ENCODE measurements at places on chromosomes 7 and 10.
A peak's percentile ranks its signal among the peaks of the same experiment; 100 is the strongest.

GRCh38 chr10:29141761-29142160 is 147.1 kb upstream of the LYZL1 start:
- DNase-seq = peak; percentile 40

- no peak for DNase-seq
Measured at GRCh38 chr10:125811251-125811650, 11.8 kb downstream of the UROS start.

- peak; percentile 52 for DNase-seq
Measured at GRCh38 chr7:135508883-135509588, 866 bp downstream of the CNOT4 start.

GRCh38 chr10:122140461-122140902 is 130.6 kb upstream of the BTBD16 start:
- DNase-seq = peak; percentile 80

DNA sequence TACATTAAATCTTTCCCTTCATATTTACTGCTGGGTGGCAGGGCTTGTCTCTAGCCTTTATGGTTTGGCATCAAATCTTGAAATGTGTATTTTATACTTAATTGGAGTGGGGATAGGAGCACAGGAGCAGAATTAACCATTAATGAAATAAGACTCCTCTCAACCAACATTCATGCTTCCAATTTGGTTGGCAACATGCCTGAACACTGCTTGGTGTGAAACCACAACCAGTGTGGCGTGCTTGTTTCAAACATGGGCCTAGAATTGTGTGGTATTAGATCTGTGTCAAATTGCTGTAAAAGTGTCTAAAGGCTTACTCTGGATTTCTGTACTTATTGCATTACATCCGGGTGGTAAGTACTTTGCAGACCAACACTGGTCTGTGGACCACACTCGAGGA is 25.1 kb upstream of the VPS41 start:
- no peak for DNase-seq

DNA sequence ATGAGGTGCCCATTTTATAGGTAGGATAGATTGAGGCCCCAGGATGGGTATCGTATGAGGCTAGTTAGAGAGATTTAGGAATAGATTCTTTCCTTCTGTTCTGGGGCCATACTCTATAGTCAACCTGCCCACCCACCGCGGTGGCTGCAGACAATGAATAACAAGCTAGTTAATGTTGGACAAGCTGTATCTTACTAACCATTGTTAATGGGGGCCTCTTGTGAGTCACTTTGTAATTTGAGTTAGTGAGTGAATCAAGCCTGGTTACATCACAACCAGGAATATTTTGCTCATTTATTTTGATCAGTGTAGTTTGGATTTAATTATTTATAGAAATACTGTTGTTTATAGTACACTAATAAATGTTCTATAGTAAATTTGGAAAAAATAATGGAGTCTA is 7.3 kb downstream of the SORCS3 start:
- DNase-seq = no peak

DNA sequence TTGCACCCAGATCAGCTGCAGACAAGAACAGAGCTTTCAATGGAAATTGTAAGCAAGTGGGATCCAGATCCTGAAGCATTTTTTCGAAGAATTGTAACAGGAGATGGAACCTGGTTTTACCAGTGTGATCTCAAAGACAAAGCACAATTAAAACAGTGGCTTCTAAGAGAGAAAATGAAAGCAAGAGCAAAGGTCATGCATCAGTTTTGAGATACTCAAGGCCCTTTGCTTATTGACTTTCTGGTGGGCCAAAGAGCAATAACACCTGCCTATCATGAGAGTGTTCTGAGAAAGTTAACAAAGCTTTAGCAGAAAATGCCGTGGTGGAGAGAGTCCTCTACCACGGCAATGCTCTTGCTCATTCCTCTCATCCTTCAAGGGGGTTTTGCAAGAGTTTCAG is 194.8 kb downstream of the TMEM178B start:
- no peak for DNase-seq

GRCh38 chr10:67659497-67659896 is 36.5 kb downstream of the CTNNA3 start:
- no peak for DNase-seq

GRCh38 chr10:15182540-15183207 is 14.2 kb upstream of the NMT2 start:
- no peak for DNase-seq

- DNase-seq = no peak
Measured at GRCh38 chr10:108836362-108836761, 1086.9 kb downstream of the XPNPEP1 start.

GRCh38 chr7:89908736-89909135 is 245.5 kb upstream of the STEAP1 start:
- DNase-seq = no peak
